Dermis microvascular lymphatic vessel endothelial cell (primary cell): ENCODE measurements at places on chromosomes 1 and 21.

GRCh38 chr1:154474802-154475201 lies 27.2 kb upstream of the TDRD10 start:
- peak; percentile 66 for DNase-seq

GRCh38 chr1:205324781-205325180 lies 3.2 kb upstream of the NUAK2 start:
- peak; percentile 65 for DNase-seq

- DNase-seq: no peak
Observed at GRCh38 chr1:204505674-204506200, 10.5 kb upstream of the MDM4 start.

DNA sequence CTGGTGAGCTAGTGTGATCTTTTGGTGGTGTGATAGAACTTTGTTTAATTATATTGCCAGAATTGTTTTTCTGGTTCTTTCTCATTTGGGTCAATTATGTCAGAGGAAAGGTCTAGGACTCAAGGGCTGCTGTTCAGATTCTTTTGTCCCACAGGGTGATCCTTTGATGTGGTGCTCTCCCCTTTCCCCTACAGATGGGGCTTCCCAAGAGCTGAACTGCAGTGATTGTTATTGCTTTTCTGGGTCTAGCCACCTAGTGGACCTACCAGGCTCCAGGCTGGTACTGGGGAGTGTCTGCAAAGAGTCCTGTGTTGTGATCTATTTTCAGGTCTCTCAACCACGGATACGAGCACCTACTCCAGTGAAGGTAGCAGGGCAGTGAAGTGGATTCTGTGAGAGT lies 25.9 kb upstream of the CD84 start:
- DNase-seq: no peak

GRCh38 chr1:3596663-3597598 lies 14.4 kb downstream of the MEGF6 start:
- no peak for DNase-seq
